Esophagus muscularis mucosa (tissue), 4 donors: ENCODE measurements at places on chromosomes 2 and 18. TPM values are rescaled to one million over a fixed set of nuclear protein-coding genes. Genes with fewer than 3 reads are reported as not detected.

GRCh38 chr2:9110893-9111569 lies 95.6 kb upstream of the ASAP2 start:
- no peak for DNase-seq

GRCh38 chr18:9557250-9557943 lies 57.0 kb downstream of the PPP4R1 start:
- no peak for DNase-seq

DNA sequence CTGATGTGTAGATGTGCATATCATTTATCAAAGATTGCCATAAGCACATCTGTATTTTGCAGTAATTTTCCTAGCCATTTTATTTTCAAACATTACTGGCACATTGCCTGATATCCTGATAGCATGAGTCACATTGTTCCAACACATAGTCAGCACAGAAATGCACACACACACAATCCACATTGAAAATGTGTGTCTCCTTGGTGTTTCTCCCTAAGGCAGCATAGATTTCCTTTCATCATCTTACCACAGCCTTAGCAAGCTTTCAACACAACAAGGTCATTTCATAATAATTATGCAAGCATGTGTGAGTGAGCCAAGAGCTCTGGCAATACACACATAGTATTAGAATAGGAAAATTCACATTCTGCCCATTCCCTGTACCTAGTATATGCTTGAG lies 245.4 kb upstream of the MEIS1 start:
- no peak for DNase-seq

DNA sequence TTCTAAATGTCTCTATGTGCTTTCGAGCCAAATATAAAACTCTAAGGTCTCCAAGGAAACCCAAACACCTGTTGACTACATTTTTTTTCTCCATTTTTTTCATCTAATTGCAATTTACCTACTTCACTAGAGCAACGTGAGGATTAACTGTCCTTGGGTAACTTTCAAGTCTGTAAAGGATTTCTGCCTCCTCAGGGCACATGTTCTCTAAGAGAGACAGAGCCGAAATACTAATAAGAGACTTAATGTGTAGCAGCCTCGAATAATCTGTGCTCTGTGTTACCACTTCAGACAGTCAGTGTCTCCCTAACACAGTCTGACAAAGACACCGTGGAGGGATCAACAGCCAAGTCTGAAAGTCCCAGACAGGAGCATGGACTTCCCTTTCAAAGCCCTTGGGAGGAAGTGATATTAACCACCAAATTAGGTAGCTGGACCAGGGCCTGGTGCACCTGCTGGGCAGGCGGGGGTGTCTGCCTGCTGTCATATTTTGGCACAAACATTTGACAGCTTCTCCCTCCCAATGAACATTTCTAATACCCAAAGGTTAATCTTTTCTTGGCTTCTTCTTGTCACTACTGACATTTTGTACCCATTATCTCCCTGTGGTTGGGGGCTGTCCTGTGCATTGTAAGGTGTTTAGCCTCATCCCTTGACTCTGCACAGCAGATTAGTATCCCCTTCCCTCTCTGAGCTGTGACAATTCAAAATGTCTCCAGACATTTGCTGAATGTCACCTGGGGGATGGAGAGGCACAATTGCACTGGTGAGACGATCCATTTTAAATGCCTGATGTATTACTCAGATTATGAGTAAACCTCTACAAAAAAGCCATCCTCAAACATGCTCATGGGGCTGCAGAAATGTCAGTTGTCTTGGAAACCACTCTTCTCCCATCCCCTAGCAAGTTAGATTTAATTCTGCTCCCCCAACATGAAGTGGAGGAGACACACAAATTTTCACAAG lies 45.7 kb upstream of the LYPD1 start:
- no peak for DNase-seq

The EFHD1 gene
- 16.8 TPM for total RNA-seq

The UGT1A8 gene
- total RNA-seq: not detected

The ANKRD30B gene
- total RNA-seq: not detected

DNA sequence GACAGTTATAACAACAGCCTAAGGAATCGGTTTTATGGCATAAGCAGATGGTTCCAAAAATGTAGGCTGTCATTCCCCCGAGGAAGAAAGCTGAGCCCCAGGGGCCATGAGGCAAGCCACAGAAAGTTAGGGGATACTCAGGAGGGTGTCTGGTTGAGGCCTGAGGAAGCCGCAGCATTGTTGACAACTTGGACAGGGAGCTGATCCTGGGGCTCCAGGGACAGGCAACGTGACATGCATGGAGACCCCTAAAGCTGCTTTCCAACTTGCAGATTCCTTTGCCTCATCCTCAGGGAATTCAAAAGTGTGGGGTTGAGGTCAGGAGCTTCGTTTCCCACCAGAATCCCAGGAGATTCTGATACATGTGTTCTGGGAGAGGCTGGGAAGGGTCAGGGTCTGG lies 20.9 kb downstream of the CELF4 start:
- DNase-seq: no peak

GRCh38 chr2:195574312-195574711 lies 82.7 kb upstream of the SLC39A10 start:
- no peak for DNase-seq

- no peak for DNase-seq
Observed at GRCh38 chr2:32386739-32387138, 29.9 kb downstream of the BIRC6 start.

DNA sequence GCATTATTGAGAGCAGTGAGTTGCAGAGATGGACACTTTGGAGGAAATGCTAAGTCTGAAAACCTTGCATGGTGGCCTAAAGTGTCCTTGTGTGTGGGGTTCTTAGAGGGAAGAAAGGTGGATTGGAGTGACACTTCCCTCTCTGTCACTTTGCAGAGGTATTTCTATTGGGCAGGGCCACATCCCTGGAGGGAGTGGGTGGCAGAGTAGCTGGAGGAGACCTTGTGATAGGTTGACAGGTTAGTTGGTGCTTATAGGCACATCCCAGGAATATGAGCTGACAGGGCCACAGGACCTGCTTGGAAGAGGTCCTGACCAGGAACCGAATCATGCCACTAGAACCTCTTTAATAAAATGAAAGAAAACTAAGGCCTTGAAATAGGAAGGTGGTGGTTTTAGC lies 972 bp upstream of the IGFBP5 start:
- DNase-seq: no peak

GRCh38 chr18:31070206-31070605 lies 27.7 kb upstream of the DSC3 start:
- DNase-seq: no peak

DNA sequence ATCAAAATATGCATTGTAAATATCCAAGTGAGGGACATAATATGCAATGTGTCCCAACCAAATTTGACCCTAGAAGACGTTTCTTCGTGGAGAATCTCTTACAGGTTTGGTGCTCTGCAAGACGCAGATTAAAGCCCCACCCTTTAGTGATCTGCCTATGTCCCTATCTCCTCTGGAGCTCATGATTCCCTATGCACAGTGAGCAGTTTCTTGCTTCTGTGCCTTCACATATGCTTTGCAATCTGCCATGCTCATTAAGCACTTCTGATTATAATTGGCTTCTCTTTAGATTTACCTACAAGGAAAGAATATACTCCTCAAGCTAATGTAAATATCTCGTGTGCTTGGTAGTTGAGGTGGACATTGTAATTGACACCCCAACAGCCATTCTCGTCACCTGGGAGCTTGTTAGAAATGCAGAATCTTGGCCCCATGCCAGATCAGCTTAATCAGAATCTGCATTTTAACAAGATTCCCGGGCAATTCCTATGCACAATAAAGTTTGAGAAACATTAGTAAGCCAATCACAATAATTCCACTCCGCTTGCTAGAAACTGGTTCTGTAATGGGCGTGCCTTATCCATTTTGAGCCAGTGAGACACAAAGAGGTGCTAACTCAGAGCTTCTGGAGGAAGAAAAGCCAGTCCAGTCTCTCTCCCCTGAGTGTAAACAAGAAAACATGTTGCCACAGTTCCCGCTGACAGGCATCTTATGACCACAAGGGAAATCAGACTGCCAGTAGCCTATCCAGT lies 2.8 kb upstream of the PUM2 start:
- DNase-seq: no peak

- no peak for DNase-seq
Observed at GRCh38 chr18:69215161-69215560, 185.5 kb upstream of the DOK6 start.

GRCh38 chr2:129922571-129923264 lies 56.7 kb upstream of the RAB6C start:
- DNase-seq: peak; percentile 70

- DNase-seq: no peak
Observed at GRCh38 chr2:52193804-52194203, 1161.9 kb upstream of the NRXN1 start.

DNA sequence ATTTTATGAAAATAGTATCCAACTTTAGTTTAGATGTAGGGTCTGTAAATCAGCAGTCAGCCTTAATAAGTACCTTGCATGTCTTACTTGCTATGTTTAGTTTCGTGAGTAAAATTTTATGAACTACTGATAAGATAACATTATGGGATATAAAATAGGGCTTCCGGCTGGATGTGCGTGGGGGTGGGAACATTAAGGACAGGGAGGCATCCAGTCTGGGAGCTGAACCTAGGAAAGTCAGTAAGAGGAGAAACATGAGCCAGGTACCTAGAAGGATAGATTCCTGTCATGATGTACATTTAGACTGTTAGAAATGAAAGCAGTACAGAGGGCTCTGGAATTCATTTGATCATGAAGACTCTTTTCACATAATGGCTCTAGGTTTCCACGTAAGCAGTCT lies 12.7 kb upstream of the KCNJ13 start:
- DNase-seq: no peak

DNA sequence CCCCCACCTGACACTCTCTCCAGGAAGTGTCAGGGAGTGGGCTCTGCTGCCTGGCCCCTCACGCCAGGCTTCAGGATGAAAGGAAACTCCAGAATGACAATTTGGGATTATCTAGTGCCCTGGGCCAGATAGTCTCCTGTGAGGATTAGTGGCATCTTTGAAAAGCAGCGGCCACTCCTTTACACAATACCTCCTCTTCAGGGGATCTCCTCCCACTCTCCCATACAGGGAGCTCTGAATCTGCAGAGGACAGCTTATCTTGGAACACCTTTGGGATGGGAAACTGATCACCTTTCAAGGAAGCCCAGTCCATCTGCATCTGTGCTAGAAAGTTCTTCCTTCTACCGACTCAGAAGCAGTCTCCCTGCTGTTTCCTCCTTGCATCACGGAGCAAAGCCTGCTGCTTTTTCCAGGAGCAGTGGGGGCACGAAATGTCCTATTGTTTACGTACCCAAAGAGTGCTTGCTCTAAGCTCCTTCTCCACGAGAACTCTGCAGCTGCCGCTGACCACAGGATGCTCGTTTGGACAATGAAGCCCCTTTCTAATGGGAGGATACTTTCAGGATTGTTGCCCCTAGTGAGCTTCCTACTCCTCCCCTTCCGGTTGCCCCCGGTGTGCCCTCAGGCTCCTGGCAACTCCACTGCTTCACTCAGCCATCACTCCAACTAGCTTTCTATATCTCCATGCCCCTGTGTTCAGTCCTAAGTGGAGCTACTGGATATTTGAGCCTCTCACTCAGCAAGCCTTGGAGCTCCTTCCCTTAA lies 31.5 kb downstream of the SIX3 start:
- no peak for DNase-seq
